Motor neuron (in vitro differentiated cells): ENCODE measurements at places on chromosomes 6 and 20. TPM values are rescaled to one million over a fixed set of nuclear protein-coding genes. Genes with fewer than 3 reads are reported as not detected.

Gene TMEM239
- total RNA-seq = 1.5 TPM in 1 of 2 replicates, not detected in the other

Gene HAO1
- total RNA-seq = not detected in 2 replicates

Gene TRIM15
- 0.21 TPM in 1 of 2 replicates, not detected in the other for total RNA-seq

Gene SH3BGRL2
- 5.8 and 8.6 TPM in 2 replicates for total RNA-seq

Gene MYCT1
- not detected in 2 replicates for total RNA-seq

Gene POM121L2
- 0.06 TPM in 1 of 2 replicates, not detected in the other for total RNA-seq

Gene DEF6
- total RNA-seq = 1.1 and 1.6 TPM in 2 replicates
